Activated CD8-positive, alpha-beta memory T cell treated with anti-CD3 and anti-CD28 coated beads for 4 hours (primary cell): ENCODE measurements at places on chromosomes 5 and 9.

GRCh38 chr9:115385383-115386122 is 267.6 kb upstream of the TNC start:
- DNase-seq, result no peak

- DNase-seq, result no peak
Measured at GRCh38 chr9:123350590-123351310, 5.2 kb upstream of the CRB2 start.

DNA sequence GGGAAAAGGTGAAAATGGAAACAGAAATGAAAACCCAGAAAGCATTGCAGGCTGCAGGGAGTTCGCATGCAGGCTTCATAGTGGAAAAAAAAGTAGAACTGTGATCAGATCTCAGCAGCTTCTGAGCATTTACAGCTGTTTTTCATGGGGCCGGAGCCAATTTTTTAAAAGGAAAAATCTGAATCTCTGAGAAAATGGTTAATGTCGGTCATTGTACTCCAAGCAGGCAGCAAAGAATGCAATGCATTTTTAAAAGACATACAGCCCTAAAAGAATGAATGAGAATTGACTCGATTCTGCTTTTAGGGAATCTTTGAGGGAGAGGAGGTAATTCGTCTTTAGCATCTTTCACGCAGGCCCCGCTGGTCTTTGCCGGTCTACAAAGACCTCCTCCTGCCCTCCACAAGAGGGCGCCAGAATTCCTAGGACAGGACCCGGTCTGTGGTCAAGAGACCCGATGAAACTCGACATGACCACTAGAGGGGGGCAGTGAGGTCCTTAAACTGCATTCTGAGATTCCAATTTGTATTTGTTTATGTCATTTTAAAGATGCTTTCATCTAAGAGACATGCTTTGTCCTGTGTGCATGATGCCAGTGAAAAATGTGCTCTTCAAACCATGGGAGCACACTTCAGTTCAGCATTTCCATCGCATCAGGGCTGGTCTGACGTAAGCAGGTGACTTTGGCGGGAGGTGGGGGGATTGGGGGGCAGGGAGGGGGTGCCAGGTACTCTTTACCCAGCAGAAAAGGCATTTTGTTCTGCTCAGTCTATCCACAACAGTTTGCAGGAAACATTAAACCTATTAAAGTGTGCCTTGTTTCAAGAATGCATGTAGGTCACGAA is 43.7 kb upstream of the TMEM252 start:
- DNase-seq, result peak; percentile 55

DNA sequence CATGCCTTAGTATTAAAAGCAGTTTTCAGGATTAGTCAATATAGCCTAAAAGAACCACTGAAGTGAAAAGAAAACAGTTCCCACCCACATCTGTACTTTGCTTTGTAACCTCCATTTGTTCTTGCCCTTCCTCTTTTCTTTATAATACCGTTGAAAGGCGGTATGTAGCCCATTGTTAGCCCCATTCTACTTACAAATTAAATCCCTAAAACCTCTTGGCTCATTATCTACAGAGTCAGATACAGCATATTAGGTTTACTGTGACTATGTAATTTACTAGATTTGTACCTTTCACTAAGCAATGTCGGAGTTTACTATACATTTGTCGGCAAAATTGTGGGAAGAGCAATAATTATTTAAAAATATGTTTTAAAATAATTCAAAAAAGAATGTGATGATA is 17.3 kb downstream of the ALDH1A1 start:
- no peak for DNase-seq

DNA sequence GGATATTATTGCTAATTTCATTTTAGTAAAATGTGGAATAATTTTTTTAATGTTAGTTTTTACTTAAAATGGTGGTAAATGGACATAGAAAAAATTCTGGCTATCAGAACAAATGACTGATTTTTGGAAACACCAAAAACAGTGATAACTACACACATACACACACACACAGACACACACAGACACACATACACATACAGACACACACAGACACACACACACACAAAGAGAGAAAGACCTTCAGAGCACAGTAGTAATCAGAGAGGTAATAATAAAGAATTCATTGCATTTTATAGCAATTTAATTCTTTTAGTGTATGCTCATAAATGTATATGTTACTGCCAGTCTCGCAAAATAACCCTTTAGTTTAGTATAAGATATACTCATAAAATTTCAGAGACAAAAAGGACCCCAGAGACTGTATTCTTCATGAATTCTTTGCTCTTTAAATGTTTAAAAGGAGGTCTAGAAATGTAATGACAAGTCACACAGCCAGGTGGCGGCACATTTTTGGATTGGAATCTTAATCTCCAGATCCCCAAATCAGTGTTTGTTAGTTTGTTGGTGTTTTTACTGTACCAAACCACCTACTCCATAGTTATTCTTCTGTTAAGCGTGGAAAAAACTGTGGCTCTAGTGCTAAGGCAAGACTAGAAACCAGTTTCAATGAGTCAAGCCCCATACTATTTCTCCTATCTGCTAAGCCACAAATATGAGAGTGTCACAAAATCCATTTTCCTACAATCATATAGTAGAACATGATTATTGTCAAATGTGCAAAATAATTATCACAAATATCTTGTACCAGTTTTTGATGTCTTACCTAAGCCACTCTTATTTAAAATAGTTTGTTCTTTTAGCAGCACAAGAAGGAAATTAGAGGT is 109.9 kb downstream of the EDIL3 start:
- DNase-seq, result no peak

DNA sequence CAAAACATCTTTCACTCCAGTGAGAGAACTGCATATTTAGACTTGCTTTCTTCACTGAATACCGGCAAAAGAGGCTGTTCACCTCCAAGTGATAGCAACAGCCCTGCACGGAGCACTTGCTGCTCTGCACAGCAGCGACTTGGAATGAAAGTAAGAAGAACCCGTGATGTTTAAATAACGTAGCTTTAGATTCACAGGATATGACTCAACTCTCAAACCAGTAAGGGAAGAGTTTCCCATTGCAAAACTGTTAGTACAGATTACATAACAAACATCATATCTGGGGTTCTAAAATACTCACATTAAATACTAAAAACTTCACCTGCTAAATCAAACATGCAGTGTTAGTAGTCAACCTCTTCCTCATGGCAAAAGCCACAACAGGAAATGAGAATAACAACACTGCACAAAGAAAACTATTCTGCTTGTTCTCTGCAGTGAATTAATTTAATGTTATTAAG is 203.4 kb downstream of the MCTP1 start:
- no peak for DNase-seq

GRCh38 chr5:55517804-55518203 is 17.0 kb downstream of the PLPP1 start:
- no peak for DNase-seq

- no peak for DNase-seq
Measured at GRCh38 chr5:81254886-81255559, 21.9 kb downstream of the CKMT2 start.

- no peak for DNase-seq
Measured at GRCh38 chr5:5330728-5331452, 91.6 kb upstream of the ICE1 start.
